ENCODE measurements at places on chromosomes 12 and 14. TPM values are rescaled to one million over a fixed set of nuclear protein-coding genes. Genes with fewer than 3 reads are reported as not detected.

The INHBE gene
- not detected for polyA plus RNA-seq

The WIF1 gene
- polyA plus RNA-seq = not detected

The MYH7 gene
- polyA plus RNA-seq = not detected

GRCh38 chr12:52774629-52775250 is 2.4 kb downstream of the KRT76 start:
- DNase-seq = no peak

The PIWIL1 gene
- polyA plus RNA-seq = not detected

All from CD8-positive, alpha-beta memory T cell (primary cell).